ENCODE measurements at places on chromosomes 2 and 18.

DNA sequence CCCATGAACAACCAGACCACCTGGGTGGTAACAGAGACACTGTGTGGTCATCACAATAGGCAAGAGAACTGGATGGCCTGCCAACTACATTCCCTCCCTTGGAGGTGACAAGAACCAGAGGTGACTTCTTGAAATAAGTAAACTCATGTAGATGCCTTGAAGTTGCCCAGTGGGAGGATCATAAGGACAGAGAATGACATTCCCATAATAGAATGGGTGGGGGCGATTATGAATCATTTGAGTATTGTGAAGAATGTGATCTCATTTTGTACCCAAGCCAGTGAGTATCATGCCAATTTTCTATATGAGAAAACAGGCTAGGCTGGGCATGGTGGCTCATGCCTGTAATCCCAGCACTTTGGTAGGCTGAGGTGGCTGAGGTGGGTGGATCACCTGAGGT, 211.4 kb upstream of the GYPC start:
- no peak for DNase-seq

DNA sequence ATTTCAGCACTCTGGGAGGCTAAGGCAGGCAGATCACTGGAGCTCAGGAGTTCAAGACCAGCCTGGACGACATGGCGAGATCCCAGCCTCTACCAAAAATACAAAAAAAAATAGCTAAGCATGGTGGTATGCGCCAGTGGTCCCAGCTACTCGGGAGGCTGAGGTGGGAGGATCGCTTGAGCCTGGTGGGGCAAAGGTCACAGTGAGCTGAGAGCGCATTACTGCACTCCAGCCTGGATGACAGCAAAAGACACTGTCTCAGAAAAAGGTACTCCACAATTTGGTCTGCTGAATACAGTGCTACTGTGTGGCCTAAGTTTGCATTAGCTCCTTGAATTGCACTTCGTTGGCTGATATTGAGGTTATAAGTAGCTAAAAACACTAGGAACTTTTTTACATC, 97.9 kb downstream of the FEZ2 start:
- DNase-seq: no peak

- no peak for DNase-seq
Observed at GRCh38 chr2:214341646-214342045, 69.2 kb upstream of the VWC2L start.

GRCh38 chr18:13213036-13213795, 5.3 kb upstream of the LDLRAD4 start:
- DNase-seq: no peak

- DNase-seq: no peak
Observed at GRCh38 chr2:8462899-8463648, 218.8 kb upstream of the ID2 start.

GRCh38 chr2:10478298-10478625, 30.1 kb upstream of the ODC1 start:
- no peak for DNase-seq

DNA sequence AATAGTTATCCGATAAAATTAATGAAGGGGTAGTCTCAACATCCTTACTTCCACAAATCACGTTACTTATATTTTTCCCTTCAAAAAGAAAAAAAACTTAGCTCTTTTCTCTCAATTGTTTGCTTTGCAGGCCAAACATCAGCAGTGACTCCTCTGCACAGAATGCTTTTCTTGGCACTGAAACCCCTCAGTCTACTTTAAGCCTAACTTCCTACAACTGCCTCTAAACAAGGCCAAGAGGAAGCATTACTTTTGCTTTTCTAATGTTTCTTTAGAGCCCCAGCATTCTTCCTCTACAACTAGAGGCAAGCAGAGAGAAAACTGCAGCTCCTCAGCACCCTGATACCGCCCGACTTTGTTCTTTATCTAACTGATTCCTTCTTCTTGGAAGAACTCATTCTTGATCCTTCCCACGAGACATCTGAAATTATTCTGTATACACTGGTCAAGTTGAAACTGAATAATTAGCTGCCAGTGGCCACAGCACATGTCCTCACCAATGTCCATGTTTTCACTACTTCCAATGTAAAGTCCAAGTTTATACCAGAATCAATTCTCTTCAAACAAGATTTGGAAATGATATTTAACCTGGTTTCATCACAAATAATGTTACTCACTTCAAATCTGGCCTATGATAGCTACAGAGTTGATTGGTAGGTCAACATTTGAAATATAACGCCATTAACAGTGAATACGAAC, 55.3 kb downstream of the DTNB start:
- DNase-seq: no peak

GRCh38 chr2:200353874-200354273, 47.4 kb downstream of the SPATS2L start:
- no peak for DNase-seq

GRCh38 chr2:189569295-189569910, 11.2 kb downstream of the SLC40A1 start:
- no peak for DNase-seq

DNA sequence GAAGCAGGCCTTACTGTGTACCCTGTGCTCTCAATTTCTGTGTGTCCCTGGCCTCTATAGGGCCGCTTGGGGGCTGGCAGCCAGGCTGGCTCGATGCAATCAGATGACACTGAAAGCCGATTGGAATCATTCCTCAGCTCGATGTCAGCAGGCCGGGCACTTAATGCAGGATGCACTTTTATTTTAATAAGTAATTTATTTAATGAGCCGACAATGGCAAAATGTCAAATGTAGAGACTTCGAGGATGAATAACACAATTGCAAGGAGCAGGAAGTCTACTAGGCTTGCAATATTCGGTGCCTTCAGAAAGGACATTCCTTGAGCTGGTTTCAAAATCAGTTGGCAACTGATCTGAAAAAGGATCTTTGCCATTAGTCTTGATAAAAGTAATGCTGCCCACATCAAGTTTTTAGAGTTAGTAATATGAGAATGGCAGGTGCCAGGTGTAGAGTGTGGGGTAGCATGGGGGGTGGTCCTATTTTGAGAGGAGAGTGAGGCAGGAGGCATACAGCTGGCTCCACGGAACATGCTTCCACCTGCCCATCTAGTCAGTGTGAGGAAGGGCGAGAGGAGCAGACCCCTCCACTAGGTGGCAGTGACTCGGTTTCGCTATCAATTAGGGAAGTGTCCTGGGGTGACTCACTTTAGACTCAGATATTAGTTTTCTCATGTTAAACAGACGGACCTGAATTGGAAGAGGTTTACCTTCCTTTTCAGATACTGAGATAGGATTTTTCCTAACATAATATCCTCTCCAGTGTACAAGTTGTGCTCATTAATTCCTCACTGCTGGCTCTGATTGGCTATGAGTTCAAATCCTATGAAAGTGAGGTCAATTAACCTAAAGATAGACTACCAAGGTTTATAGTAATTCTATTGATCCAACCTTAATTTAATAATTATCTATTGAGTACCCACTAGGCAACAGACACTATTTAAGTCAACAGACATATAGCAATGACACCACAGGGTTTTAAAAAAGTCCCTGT, 80.9 kb downstream of the NABP1 start:
- peak; percentile 22 for DNase-seq

DNA sequence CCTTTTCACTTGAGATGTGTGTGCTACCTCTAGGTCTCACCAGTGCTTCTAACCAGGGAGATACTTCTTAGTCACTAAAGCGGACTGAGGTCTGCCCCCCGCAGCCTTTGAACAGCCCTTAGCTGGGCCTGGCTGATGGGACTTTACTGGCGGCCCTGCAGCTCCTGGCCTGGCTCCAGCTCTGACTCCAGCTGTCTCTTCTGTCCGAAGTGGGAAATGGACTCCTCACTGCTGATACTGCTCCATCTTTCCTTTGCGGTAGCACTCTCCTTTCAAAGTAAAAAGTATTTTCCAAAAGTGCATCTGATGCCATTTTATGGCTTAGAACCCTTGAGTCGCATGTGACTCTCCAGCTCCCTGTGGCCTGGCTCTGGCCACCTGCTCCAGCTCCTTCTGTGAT, 64.5 kb downstream of the ATP9B start:
- DNase-seq: no peak

DNA sequence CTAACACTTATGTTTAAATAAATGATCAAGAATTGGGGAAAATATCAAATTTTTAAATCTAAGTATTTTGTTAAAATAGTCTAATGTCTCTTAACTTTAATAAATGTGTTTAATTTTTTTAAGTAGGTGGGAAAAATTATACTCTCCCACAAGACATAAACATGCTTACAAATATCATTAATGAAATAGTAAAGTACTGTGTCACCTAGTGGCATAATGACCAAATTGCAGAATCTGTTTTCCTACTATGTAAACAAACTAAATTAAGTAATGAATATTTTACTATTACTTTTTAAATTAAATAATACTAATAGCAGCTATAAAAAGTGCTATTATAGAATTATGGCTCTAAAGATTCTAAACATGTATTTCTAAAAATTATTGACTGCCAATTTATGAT, 52.0 kb upstream of the CHAC2 start:
- DNase-seq: no peak

DNA sequence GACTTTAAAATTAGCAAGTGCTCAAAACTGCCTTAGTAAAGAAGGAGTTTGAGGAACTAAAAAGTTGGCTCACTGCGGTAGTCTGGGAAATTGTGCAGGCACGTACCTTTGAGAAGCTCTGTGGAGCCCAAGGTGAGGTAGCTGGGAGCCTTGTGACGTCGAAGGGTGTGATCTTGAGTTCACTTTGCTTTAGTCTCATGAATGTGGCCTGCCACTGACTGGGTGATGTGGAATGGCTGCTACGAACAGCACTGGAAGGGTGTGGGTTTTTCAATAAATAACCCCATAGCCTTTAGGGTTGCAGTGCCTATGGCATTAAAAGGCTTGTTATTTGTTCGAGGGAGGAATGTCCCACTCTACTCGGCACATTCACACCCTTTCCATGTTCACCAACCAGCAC, 312.3 kb downstream of the PRKCE start:
- DNase-seq: no peak

- peak; percentile 12 for DNase-seq
Observed at GRCh38 chr18:63342206-63342605, 22.6 kb upstream of the BCL2 start.

DNA sequence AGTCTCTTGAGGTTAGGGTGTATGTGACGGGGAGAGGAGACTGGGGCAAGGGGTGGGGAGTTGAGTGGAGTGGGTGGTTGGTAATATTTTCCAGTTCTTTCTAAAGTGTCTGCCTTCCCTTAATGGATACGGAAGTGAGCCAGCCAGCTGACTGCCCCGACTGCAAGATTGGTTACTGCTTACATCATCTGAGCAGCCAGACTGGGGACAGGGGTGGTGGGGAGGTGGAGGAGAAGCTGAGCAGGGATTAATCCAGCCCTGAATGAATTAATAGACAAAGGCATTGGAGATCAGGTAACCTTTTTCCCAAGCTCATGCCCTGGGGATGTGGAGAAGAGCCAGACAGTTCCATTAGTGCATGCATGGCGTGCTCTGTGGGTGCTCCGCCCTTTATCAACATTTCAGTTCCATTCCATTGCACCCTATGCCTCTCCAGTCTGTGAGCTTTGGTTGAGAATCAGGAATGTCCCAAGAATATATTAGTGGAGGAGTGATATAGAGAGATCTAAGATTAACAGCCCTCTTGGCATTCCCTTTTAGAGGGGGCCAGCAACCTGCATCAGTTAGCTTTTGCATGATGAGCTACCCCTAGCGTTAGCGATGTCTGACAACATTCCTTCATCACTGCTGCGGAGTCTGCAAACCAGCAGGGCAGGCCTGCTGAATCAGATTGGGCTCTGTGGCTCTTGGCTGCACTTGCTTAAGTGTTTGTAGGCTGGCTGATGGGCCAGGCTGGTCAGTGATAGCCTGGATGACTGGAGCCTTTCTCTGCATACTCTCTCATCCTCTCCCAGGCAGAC, 67.4 kb downstream of the TNP1 start:
- no peak for DNase-seq

DNA sequence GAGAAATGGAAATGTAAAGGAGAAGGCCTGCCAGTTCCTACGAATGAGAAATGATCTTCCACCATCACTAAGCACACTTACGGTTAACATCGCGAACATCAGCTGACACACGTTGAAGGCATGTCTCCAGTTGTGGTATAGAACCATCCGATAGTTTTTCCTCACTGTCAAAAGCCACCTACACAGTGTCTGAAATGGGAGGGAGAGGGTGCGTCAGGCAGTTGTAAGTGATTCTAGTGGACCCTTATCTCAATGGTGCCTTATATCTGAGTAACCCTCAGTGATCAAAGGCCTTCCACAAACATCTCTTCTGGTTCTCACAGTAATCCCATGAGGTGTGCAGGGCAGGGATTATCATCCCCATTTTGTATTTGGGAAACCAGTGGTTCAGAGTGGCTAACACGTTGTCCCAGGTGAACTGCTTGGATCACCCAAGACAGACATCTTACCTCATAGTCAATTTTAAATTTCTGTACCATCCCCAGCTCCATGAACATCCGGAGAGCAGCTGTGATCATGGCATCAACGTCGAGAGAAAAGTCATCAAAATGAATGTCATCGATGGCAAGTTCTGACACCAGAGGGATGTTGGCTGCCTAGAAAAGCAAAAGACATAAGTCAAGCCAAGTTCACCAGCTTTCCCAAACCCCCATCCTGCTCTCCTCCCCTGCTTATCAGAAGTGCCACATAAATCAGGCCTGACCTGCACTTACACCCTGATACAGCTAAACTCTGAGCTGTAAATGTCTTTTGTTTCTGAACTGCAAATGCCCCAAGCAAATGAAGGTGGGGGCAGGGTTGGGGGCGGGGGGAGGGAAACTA, 335.2 kb downstream of the AGPS start:
- no peak for DNase-seq

Data from central memory CD4-positive, alpha-beta T cell (primary cell).